ENCODE measurements at places on chromosomes 7 and 10. TPM values are rescaled to one million over a fixed set of nuclear protein-coding genes. Genes with fewer than 3 reads are reported as not detected.

NODAL gene
- not detected for total RNA-seq

MOGAT3 gene
- total RNA-seq, result not detected

PON1 gene
- total RNA-seq, result not detected

CDHR1 gene
- 0.32 TPM for total RNA-seq

STK31 gene
- 0.72 TPM for total RNA-seq

TAS2R4 gene
- 0.94 TPM for total RNA-seq

OGDHL gene
- total RNA-seq, result 4.7 TPM

PARP12 gene
- 21.4 TPM for total RNA-seq

ITPRID1 gene
- not detected for total RNA-seq

FAM25G gene
- total RNA-seq, result not detected

ATXN7L1 gene
- total RNA-seq, result 9.3 TPM

NPVF gene
- total RNA-seq, result not detected

ASB10 gene
- total RNA-seq, result not detected

EPHA1 gene
- total RNA-seq, result 6.3 TPM

UPP1 gene
- 2.6 TPM for total RNA-seq

LIPA gene
- total RNA-seq, result 36.5 TPM

- H3K27me3 ChIP-seq, result no peaks in the 10 kb centered on the region
- peak overlapping the region; percentile 87 for H3K27ac ChIP-seq
- peaks cover 52% of the 10 kb centered on the region for H3K4me1 ChIP-seq
- H3K36me3 ChIP-seq, result no peaks in the 10 kb centered on the region
- DNase-seq, result no peak
Observed at GRCh38 chr10:92124616-92125143, 166.2 kb downstream of the CPEB3 start.

GRCh38 chr10:64379898-64380297, 858.7 kb downstream of the REEP3 start:
- no peak overlapping the region for H3K4me3 ChIP-seq
- H3K36me3 ChIP-seq, result no peaks in the 10 kb centered on the region
- no peaks in the 10 kb centered on the region for H3K27me3 ChIP-seq

GRCh38 chr10:35564341-35564968, 40.7 kb upstream of the GJD4 start:
- peaks cover 21% of the 10 kb centered on the region for H3K36me3 ChIP-seq
- no peaks in the 10 kb centered on the region for H3K4me1 ChIP-seq
- no peak for DNase-seq
- no peak overlapping the region for H3K27ac ChIP-seq
- H3K4me3 ChIP-seq, result no peak overlapping the region

DNA sequence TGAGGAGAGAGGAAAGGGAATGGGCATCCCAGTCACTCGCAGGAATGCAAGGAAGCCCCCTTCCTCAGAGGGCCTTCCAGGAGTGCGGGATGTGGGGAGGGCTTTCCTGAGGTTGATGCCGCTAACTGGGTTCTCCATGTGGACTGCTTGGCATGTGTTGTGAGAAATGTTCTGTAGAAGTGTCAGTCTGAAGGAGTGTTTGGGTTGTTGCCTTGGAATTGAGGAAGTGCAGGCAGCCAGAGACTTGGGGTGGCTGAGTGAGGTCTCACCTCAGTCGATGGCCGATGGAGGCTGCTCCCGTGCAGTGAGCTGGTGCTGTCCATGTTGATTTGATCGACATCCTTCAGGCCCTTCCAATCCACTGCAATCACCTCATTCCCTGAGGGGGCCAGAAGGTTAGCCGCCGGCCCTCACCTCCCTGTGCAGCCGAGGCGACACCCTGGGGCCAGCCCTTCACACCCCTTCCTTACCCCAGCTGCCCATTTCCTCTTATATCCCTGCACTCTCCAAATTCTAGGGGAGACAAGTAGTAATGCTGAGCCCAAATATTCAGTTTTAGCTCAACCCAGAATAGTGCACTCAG, 2.7 kb downstream of the FAM131B start:
- no peak for DNase-seq
- no peaks in the 10 kb centered on the region for H3K36me3 ChIP-seq
- H3K4me3 ChIP-seq, result no peak overlapping the region

DNA sequence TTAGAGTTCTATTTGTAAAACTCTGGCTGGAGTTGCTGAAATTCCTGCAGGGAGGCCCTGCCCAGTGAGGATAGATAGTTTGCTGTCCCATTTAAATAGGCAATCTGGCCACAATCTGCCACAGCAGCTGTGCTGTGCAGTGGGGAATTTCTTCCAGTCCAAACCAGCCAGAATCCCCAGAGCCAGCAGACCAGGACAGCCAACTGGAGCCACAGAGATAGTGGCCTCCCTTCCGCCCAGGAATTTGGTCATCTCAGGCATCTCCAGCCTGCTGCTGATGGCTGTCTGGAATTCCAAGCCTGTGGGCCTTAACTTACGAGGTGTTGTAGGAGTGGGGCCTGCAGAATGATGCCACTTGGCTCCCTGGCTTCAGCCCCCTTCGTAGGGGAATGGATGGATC, 643.4 kb downstream of the DNAJB9 start:
- H3K27me3 ChIP-seq, result no peaks in the 10 kb centered on the region
- H3K36me3 ChIP-seq, result no peaks in the 10 kb centered on the region
- DNase-seq, result no peak
- H3K4me1 ChIP-seq, result no peaks in the 10 kb centered on the region

DNA sequence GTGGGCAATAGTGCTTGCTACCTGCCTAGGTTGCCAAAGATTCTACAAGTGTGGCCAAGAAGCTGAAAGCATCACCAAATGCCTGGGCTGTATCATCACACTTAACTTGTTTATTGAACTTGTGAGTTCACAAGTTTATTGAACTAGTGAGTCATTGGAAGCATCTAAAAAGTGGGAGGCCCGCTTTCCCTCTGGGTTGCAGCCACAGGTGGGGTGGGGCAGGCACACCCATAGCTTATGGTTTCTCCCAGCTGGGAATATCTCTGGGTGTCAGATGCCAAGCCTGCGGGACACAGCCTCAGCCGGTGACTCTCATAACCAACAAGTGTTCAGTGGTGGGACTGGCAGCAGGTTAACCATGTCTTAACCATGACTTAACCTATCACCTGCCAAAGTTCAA, 145.9 kb upstream of the FAM13C start:
- no peak overlapping the region for H3K27ac ChIP-seq
- no peak for DNase-seq
- H3K4me3 ChIP-seq, result no peak overlapping the region
- no peaks in the 10 kb centered on the region for H3K27me3 ChIP-seq

GRCh38 chr7:93036149-93036640, 81.6 kb downstream of the SAMD9 start:
- H3K36me3 ChIP-seq, result no peaks in the 10 kb centered on the region
- no peaks in the 10 kb centered on the region for H3K27me3 ChIP-seq
- no peak for DNase-seq
- no peak overlapping the region for H3K4me3 ChIP-seq
- H3K27ac ChIP-seq, result no peak overlapping the region
- H3K4me1 ChIP-seq, result no peaks in the 10 kb centered on the region

GRCh38 chr10:29102233-29102632, 186.6 kb upstream of the LYZL1 start:
- H3K4me1 ChIP-seq, result no peaks in the 10 kb centered on the region
- no peak overlapping the region for H3K27ac ChIP-seq
- H3K27me3 ChIP-seq, result no peaks in the 10 kb centered on the region
- no peak for DNase-seq
- no peak overlapping the region for H3K4me3 ChIP-seq
- H3K36me3 ChIP-seq, result no peaks in the 10 kb centered on the region

DNA sequence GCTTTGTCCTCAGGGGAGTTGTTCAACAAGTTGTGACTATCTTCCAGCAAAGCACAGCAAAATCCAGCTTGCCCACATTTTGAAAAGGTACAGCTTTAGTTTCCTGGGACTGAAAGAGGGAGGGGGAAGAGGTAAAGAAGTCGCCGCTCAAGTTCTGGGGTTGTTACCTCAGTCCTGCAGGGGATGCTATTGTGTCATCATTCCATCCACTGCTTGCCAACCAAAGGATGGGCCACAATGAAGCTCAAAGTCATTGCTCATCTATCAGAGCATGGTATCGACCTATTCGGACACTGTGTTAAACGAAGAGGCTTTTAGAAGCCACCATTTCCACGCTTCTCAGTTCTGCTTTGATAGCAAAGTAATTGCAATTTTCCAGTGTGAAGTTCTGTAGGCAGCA, 34.3 kb downstream of the NPY start:
- no peaks in the 10 kb centered on the region for H3K27me3 ChIP-seq
- H3K27ac ChIP-seq, result no peak overlapping the region
- H3K36me3 ChIP-seq, result no peaks in the 10 kb centered on the region
- DNase-seq, result no peak

GRCh38 chr10:17871036-17871435, 61.9 kb downstream of the MRC1 start:
- H3K27me3 ChIP-seq, result no peaks in the 10 kb centered on the region
- no peak for DNase-seq
- H3K27ac ChIP-seq, result no peak overlapping the region
- H3K36me3 ChIP-seq, result no peaks in the 10 kb centered on the region

- no peaks in the 10 kb centered on the region for H3K27me3 ChIP-seq
- H3K27ac ChIP-seq, result no peak overlapping the region
Observed at GRCh38 chr7:138873220-138873892, 75.4 kb upstream of the ATP6V0A4 start.

- DNase-seq, result no peak
- no peaks in the 10 kb centered on the region for H3K27me3 ChIP-seq
- H3K4me3 ChIP-seq, result no peak overlapping the region
- no peaks in the 10 kb centered on the region for H3K4me1 ChIP-seq
Observed at GRCh38 chr10:30171601-30172000, 112.2 kb upstream of the JCAD start.

DNA sequence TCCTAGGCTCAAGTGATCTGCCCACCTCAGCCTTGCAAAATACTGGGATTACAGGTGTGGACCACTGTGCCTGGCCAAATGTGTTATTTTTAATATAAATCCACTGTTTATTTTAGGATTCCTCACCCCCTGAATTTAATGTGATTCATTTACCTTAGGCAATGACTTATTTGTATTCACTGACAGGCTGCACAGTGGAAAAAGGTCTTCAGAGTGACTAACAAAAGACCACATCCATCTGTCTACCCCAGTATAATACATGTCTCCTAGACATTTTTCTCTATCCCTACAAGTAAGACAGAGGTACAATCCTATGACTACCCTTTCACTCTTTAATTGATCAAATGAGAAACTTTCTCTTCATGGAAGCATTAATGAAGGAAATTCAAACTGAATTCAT, 230.2 kb downstream of the AHR start:
- H3K4me1 ChIP-seq, result peaks cover 9% of the 10 kb centered on the region
- no peak overlapping the region for H3K27ac ChIP-seq
- no peaks in the 10 kb centered on the region for H3K27me3 ChIP-seq
- no peaks in the 10 kb centered on the region for H3K36me3 ChIP-seq
- no peak for DNase-seq
- no peak overlapping the region for H3K4me3 ChIP-seq

- H3K36me3 ChIP-seq, result no peaks in the 10 kb centered on the region
- H3K27ac ChIP-seq, result no peak overlapping the region
- H3K27me3 ChIP-seq, result no peaks in the 10 kb centered on the region
- peaks cover 3% of the 10 kb centered on the region for H3K4me1 ChIP-seq
Observed at GRCh38 chr7:25260862-25261494, 32.7 kb upstream of the NPVF start.

DNA sequence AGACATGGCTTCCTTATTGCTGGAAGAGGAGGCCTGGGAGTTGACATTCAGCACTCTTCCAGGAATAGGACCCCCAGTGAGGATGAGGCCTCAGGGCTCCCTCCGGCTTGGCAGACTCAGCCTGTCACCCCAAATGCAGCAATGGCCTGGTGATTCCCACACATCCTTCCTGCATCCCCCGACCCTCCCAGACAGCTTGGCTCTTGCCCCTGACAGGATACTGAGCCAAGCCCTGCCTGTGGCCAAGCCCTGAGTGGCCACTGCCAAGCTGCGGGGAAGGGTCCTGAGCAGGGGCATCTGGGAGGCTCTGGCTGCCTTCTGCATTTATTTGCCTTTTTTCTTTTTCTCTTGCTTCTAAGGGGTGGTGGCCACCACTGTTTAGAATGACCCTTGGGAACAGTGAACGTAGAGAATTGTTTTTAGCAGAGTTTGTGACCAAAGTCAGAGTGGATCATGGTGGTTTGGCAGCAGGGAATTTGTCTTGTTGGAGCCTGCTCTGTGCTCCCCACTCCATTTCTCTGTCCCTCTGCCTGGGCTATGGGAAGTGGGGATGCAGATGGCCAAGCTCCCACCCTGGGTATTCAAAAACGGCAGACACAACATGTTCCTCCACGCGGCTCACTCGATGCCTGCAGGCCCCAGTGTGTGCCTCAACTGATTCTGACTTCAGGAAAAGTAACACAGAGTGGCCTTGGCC, 4.3 kb downstream of the PGAM2 start:
- H3K36me3 ChIP-seq, result peaks cover 33% of the 10 kb centered on the region
- peaks cover 9% of the 10 kb centered on the region for H3K4me1 ChIP-seq
- no peak overlapping the region for H3K27ac ChIP-seq
- DNase-seq, result no peak

- no peaks in the 10 kb centered on the region for H3K27me3 ChIP-seq
- H3K36me3 ChIP-seq, result no peaks in the 10 kb centered on the region
- H3K4me1 ChIP-seq, result no peaks in the 10 kb centered on the region
- DNase-seq, result no peak
- H3K27ac ChIP-seq, result no peak overlapping the region
Observed at GRCh38 chr7:31695859-31696614, 9.0 kb downstream of the PPP1R17 start.

- H3K27me3 ChIP-seq, result no peaks in the 10 kb centered on the region
- H3K4me1 ChIP-seq, result no peaks in the 10 kb centered on the region
- no peak overlapping the region for H3K4me3 ChIP-seq
- no peaks in the 10 kb centered on the region for H3K36me3 ChIP-seq
- H3K27ac ChIP-seq, result no peak overlapping the region
Observed at GRCh38 chr7:39035903-39036302, 58.2 kb downstream of the POU6F2 start.

GRCh38 chr10:3773460-3774017, 11.5 kb downstream of the KLF6 start:
- H3K27me3 ChIP-seq, result no peaks in the 10 kb centered on the region

- no peaks in the 10 kb centered on the region for H3K4me1 ChIP-seq
- H3K4me3 ChIP-seq, result no peak overlapping the region
- no peaks in the 10 kb centered on the region for H3K36me3 ChIP-seq
- no peak for DNase-seq
- no peak overlapping the region for H3K27ac ChIP-seq
Observed at GRCh38 chr7:107332488-107333269, 137.2 kb upstream of the GPR22 start.
